ENCODE measurements at places on chromosomes 3 and 15. TPM values are rescaled to one million over a fixed set of nuclear protein-coding genes. Genes with fewer than 3 reads are reported as not detected.

The CNOT10 gene
- 18.3 TPM for total RNA-seq

The BNC1 gene
- 8.1 TPM for total RNA-seq

The IQCB1 gene
- total RNA-seq = 8.7 TPM

The RASGRF1 gene
- total RNA-seq = not detected

The TSEN2 gene
- 15.3 TPM for total RNA-seq

The RHO gene
- not detected for total RNA-seq

The STRIT1 gene
- not detected for total RNA-seq

The CHL1 gene
- not detected for total RNA-seq

The P3H2 gene
- 37.6 TPM for total RNA-seq

The MNS1 gene
- 1.2 TPM for total RNA-seq

The SHISA5 gene
- 303 TPM for total RNA-seq

The GOLGA8M gene
- total RNA-seq = 0.57 TPM

The GPR27 gene
- not detected for total RNA-seq

The INKA1 gene
- total RNA-seq = 3.8 TPM

The SHC4 gene
- 2.3 TPM for total RNA-seq

The TICRR gene
- total RNA-seq = 4.6 TPM

The PPM1L gene
- 1.6 TPM for total RNA-seq

The CSPG4 gene
- 94.5 TPM for total RNA-seq

The CP gene
- total RNA-seq = not detected

The TGM4 gene
- total RNA-seq = not detected

The PPP2R3A gene
- total RNA-seq = 24.0 TPM

The ITIH1 gene
- total RNA-seq = not detected

The NPRL2 gene
- 12.3 TPM for total RNA-seq

The CISH gene
- total RNA-seq = 0.86 TPM

The FGF7 gene
- total RNA-seq = 15.5 TPM

The C3orf20 gene
- total RNA-seq = not detected

The OR5K2 gene
- total RNA-seq = not detected

The LPCAT4 gene
- total RNA-seq = 26.7 TPM

The ISG20 gene
- total RNA-seq = 0.73 TPM

The DNAH12 gene
- total RNA-seq = 0.05 TPM

The CHRFAM7A gene
- total RNA-seq = not detected

The LOXL1 gene
- 275 TPM for total RNA-seq

The ROPN1B gene
- total RNA-seq = not detected

The MRAS gene
- total RNA-seq = 75.4 TPM

The MASP1 gene
- 109 TPM for total RNA-seq

The NR2E3 gene
- not detected for total RNA-seq

The PRKAR2A gene
- total RNA-seq = 75.9 TPM

The SI gene
- not detected for total RNA-seq

The GHSR gene
- not detected for total RNA-seq

The FILIP1L gene
- 49.7 TPM for total RNA-seq
